ENCODE measurements at places on chromosomes 16 and 17.

GRCh38 chr16:27726621-27727261 is 176.8 kb downstream of the KATNIP start:
- H3K27me3 ChIP-seq = no peaks in the 10 kb centered on the region
- no peaks in the 10 kb centered on the region for H3K36me3 ChIP-seq
- no peak overlapping the region for H3K27ac ChIP-seq

GRCh38 chr17:51103451-51103850 is 17.2 kb downstream of the SPAG9 start:
- DNase-seq = no peak
- H3K36me3 ChIP-seq = peaks cover 5% of the 10 kb centered on the region
- no peak overlapping the region for H3K27ac ChIP-seq
- H3K27me3 ChIP-seq = no peaks in the 10 kb centered on the region
- peaks cover 12% of the 10 kb centered on the region for H3K4me1 ChIP-seq

- peak overlapping the region; percentile 44 for H3K27ac ChIP-seq
- H3K4me1 ChIP-seq = peaks cover 9% of the 10 kb centered on the region
- H3K27me3 ChIP-seq = peaks cover 14% of the 10 kb centered on the region
- DNase-seq = no peak
- H3K4me3 ChIP-seq = peak overlapping the region; percentile 80
Observed at GRCh38 chr17:28406473-28406814, 432 bp upstream of the SLC46A1 start.

DNA sequence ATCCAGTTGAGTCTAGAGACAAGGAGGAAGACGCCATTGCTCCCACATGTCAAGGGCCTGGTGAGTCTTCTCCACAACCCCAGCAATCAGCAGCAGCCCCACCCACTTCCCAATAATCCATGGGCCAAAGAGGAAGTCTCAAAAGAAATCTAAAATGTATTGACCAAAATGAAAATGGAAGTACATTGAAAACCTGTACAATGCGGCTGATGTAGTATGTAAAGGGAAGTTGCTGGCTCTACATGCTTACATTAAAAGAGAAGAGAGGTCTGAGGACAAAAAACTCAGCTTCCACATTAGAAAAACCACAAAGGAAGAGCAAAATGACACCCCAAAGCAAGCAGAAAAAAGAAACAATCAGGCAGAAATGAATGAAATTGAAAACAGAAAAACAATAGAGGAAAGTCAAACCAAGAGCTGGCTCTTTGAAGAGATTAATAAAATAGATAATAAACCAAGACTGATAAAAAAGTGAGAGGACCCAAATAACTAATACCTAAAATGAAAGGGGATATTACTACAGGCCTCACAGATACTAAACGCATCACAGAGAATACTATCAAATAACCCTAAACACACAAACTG is 100.6 kb upstream of the METRNL start:
- no peak for DNase-seq
- H3K36me3 ChIP-seq = peaks cover 2% of the 10 kb centered on the region
- H3K27me3 ChIP-seq = no peaks in the 10 kb centered on the region
- peaks cover 20% of the 10 kb centered on the region for H3K4me1 ChIP-seq

GRCh38 chr16:81180578-81180977 is 57.9 kb upstream of the BCO1 start:
- no peak overlapping the region for H3K4me3 ChIP-seq
- no peak for DNase-seq
- H3K27me3 ChIP-seq = peaks cover 4% of the 10 kb centered on the region

- H3K4me1 ChIP-seq = no peaks in the 10 kb centered on the region
- no peaks in the 10 kb centered on the region for H3K36me3 ChIP-seq
- no peak for DNase-seq
- H3K27me3 ChIP-seq = no peaks in the 10 kb centered on the region
Observed at GRCh38 chr16:88061346-88062110, 110.3 kb downstream of the BANP start.

- H3K27ac ChIP-seq = no peak overlapping the region
- H3K27me3 ChIP-seq = no peaks in the 10 kb centered on the region
Observed at GRCh38 chr17:14926526-14927122, 338.5 kb downstream of the PMP22 start.

- no peak overlapping the region for H3K4me3 ChIP-seq
- H3K27me3 ChIP-seq = no peaks in the 10 kb centered on the region
- H3K36me3 ChIP-seq = no peaks in the 10 kb centered on the region
- no peak overlapping the region for H3K27ac ChIP-seq
- H3K4me1 ChIP-seq = no peaks in the 10 kb centered on the region
Observed at GRCh38 chr16:78696797-78697196, 597.3 kb downstream of the WWOX start.

DNA sequence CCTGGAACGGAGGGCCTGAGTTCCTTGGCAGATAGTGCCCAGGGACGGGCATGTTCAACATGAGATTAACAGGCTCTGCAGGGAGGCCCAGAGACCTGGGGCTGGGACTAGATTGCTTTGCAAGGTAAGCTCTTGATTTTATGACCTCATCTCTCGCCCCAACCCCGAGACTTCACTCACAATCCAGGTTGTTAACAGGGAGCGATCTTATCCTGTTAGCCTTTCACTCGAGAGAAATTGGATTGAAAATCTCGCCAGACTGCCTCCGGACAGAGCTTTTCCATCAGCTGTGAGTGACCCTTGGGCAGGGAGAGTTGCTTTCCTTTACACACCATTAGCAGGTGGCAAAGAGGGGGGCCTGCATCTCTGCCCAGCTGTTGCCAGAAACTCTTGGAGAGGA is 521.7 kb upstream of the EEF2KMT start:
- no peak overlapping the region for H3K4me3 ChIP-seq
- no peak overlapping the region for H3K27ac ChIP-seq
- no peak for DNase-seq
- peaks cover 3% of the 10 kb centered on the region for H3K27me3 ChIP-seq
- no peaks in the 10 kb centered on the region for H3K36me3 ChIP-seq
- H3K4me1 ChIP-seq = no peaks in the 10 kb centered on the region
